Smooth muscle cell of the pulmonary artery (primary cell): ENCODE measurements at places on chromosomes 4 and X. TPM values are rescaled to one million over a fixed set of nuclear protein-coding genes. Genes with fewer than 3 reads are reported as not detected.

Gene NHS
- 4.4 and 5.1 TPM in 2 replicates for total RNA-seq

Gene QDPR
- 14.9 and 18.4 TPM in 2 replicates for total RNA-seq

Gene ADGRG2
- 0.03 and 0.07 TPM in 2 replicates for total RNA-seq

Gene PDGFRA
- 298 and 562 TPM in 2 replicates for total RNA-seq

Gene RAB33A
- total RNA-seq, result 5.1 and 9.0 TPM in 2 replicates

Gene PCDH7
- total RNA-seq, result 61.1 and 257 TPM in 2 replicates

Gene CLOCK
- total RNA-seq, result 25.3 and 25.5 TPM in 2 replicates
